ENCODE measurements at places on chromosomes 16 and 17.

GRCh38 chr17:78852709-78853121 lies 12.1 kb upstream of the USP36 start:
- no peak for DNase-seq

GRCh38 chr16:64397042-64397441 lies 724.8 kb downstream of the CDH11 start:
- DNase-seq, result no peak

GRCh38 chr17:31859487-31860008 lies 504 bp upstream of the COPRS start:
- no peak for DNase-seq

GRCh38 chr17:72456075-72456474 lies 335.3 kb downstream of the SOX9 start:
- no peak for DNase-seq

DNA sequence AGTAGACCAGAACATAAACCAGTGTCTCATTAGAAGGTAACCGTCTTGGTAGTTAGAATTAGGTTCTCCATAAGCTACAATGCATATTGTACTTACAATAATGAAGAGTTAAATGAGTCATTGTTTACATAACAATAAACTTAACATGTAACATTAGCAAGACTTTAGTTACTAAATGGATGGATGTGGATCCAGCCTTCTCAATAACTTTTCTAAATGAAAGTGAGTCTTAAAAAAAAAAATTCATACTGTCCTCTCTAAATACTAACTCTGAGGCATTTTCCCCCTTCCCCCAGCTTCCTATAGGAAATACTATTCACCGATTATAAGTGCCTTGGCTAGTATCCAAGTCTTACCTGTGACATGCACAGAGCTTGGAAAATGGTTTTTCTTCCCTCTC lies 155.3 kb downstream of the CYB561 start:
- no peak for DNase-seq

- no peak for DNase-seq
These were observed 10.0 kb upstream of the ZFP3 start for GRCh38 chr17:5068236-5068635.

DNA sequence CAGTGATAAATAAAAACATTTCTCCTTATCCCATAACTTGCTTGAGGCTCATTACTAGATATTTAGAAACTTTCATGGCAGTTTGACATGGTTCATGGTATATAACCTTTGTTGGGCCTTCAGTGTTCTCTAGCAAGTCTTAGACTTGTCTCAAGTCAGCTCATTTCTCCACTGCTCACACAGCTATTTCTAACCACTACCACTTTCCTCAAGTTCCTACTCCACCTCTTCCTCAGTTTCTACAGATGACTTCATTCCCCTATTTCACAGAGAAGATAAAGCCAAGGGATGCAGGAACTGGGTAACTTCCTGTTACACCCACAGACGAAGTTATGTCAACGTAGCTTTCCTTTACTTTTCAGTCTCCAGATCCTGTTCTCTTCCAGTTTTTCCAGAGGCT lies 23.2 kb downstream of the NLK start:
- DNase-seq, result no peak

GRCh38 chr16:3968551-3968950 lies 88.0 kb upstream of the CREBBP start:
- no peak for DNase-seq

DNA sequence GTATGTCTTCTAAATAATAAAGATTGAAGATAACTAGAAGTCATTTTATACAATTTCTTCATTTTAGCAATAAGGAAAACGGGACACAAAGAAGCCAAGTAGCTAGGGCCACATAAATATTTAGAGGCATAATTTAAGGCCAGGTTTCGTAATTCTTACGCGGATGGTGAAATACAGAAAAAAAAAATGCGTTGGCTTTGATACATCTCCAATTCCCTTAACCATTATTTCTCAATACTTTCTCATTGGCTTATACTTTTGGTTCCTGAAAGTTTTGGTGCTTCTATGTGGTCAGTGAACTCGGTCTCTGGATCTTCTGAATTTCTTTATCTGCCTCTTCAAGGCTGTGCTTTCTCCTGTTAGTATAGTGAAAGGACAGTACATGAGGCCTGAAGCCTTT lies 888.1 kb downstream of the KCNJ2 start:
- DNase-seq, result no peak

DNA sequence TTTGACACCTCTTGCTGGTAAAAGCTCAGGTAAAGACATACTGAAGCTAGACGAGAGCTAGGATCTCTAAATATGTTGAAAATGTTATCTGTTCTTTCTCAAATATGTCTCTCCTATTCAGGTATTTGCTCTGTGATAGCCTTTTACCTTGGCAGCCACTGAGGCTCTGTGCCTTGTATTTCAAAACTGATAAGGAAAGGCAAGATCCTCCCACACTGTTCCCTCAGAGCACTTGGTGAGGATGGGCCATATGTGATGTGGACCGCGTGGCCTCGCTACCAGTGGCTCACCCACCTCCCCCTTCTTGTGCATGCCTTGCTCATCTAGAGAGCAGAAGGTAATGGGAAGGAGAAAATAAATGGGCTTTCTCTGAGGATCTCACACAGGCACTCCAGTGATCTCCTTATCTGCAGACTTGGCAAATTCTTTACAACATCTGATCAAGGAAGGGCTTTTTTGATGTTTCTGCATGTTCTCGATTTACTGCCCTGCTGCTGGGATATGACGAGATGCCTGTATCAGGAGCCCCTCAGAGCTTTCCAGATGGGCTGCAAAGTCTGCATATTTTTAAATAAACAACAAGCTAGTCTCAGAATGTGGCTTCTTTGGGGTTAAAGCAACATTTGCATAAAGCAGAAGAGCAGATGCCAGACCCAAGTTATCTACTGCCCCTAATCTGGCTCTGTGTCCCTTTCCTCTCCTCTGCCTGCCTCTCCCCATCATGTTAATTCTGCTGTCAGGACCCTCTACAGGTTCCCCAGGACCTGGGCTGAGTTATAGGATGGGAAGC lies 16.9 kb downstream of the HOXB1 start:
- DNase-seq, result no peak

GRCh38 chr17:46851029-46851741 lies at the start of gene WNT9B:
TSS of gene WNT9B (plus strand) at chr17:46851583. CDS start at chr17:46851639, 56 bp downstream.
- no peak for DNase-seq

GRCh38 chr17:2690165-2691068 lies 21.1 kb downstream of the CLUH start:
- DNase-seq, result peak; percentile 25

DNA sequence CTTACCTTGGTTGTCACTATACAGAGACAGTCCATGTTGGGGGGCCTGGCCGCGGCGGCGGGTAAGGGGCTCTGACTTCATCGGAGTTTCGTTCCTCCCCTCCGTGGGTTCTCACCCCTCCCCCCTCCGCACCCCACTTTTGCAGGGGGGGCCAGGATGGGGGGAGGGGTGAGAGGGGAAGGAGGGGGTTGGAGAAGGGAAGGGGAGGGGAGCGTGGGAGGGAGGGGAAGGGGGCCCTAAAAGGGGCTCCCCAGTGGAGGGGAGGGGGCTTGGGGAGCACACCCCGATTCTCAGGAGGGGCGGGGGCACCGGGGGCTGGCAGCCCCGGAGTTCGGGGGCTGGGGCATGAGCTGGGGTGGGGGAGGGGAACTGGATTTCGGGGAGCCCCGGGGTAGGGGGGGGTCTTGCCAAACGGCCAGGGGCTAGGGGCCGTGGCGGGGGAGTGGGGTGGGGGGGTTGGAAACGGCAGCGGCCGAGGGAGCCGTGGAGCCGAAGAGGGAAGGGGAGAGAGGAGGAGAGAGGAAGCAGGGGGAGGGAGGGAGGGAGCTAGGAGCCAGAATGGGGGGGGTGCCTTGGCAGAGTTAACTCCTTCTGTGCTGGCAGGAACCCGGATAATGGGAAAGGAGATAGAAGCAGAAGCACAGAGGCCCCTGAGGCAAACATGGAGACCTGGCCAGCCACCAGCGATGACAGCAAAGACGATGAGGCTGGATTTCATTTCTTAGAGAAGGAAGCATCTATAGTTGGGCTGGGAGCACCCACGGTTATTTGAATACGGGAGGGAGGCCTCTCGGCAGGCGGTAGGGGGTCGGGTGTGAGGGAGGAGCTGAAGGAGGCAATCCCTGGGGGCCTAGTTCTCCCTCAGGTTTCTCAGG lies 2.3 kb downstream of the DLG4 start:
- DNase-seq, result no peak

- no peak for DNase-seq
These were observed 4.5 kb upstream of the CMTM4 start for GRCh38 chr16:66701026-66701425.

DNA sequence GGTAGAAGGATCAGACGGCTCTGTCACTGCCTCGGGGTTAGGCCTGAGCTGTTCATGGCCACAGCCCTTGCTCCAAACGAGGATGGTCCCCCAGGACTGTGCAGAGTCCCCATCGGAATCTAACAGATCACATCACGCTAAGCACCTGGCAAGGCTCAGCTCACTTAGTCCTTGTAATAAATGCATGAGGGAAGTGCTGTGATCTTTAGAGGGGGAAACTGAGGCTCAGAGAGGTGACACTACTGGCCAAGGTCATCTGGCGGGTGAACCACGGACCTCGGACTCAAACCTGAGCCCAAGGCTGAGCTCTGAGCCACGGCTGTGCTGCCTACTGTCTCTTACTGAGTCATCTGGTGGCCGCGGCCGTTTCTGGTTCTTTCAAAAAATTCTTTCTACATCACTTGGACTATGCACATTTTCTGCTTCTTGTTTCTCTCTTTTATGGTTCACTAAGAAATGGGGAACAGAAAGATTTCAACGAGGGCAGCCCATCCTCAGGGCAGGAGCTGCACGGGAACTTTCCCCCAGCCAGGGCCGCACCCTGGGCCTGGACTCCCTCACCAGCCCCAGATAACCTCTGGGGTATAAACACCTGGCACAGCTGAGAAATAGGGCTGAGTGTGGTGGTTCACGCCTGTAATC lies 55.6 kb downstream of the COTL1 start:
- DNase-seq, result peak; percentile 46

Data from GM12892 (cell line).